ENCODE measurements at places on chromosomes 6 and 20. TPM values are rescaled to one million over a fixed set of nuclear protein-coding genes. Genes with fewer than 3 reads are reported as not detected.

The AIF1 gene
- total RNA-seq = 31.8 TPM

The DNAAF9 gene
- 3.0 TPM for total RNA-seq

GRCh38 chr20:36093025-36093803, 61.3 kb upstream of the EPB41L1 start:
- peaks cover 38% of the 10 kb centered on the region for H3K27me3 ChIP-seq
- H3K4me3 ChIP-seq = peak overlapping the region; percentile 58
- H3K36me3 ChIP-seq = no peaks in the 10 kb centered on the region
- DNase-seq = peak; percentile 44
- no peak overlapping the region for H3K27ac ChIP-seq

DNA sequence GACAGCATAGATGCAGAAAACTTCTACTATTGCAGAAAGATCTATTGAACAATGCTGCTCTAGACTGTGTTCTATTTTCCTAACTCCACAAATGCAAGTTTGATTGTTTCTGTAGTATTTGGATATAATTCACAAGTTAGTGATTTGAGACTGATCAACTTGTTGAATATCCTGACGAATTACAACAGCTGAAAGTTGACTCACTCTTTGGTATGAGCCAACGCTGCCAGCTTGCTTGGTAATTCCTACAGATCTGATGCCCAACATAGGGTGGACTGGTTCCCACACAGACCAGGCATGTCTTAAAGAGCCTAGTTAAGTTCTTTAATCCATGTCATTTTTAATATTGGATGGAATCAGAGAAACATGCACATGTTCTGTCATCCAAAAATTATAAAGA, 231.0 kb upstream of the RAB32 start:
- H3K4me3 ChIP-seq = no peak overlapping the region
- no peaks in the 10 kb centered on the region for H3K36me3 ChIP-seq
- H3K27ac ChIP-seq = no peak overlapping the region
- no peak for DNase-seq
- H3K27me3 ChIP-seq = no peaks in the 10 kb centered on the region
- H3K4me1 ChIP-seq = no peaks in the 10 kb centered on the region

- H3K4me3 ChIP-seq = peak overlapping the region; percentile 40
- H3K27me3 ChIP-seq = no peaks in the 10 kb centered on the region
These were observed 85.7 kb upstream of the FOXC1 start for GRCh38 chr6:1524040-1524480.

GRCh38 chr6:42482174-42482573, 30.4 kb upstream of the TRERF1 start:
- H3K4me1 ChIP-seq = no peaks in the 10 kb centered on the region
- H3K27ac ChIP-seq = no peak overlapping the region
- H3K4me3 ChIP-seq = no peak overlapping the region
- DNase-seq = no peak
- no peaks in the 10 kb centered on the region for H3K36me3 ChIP-seq

Data from CD4-positive, alpha-beta T cell (primary cell).